ENCODE measurements at places on chromosomes 13 and 19.

- no peak for DNase-seq
Observed at GRCh38 chr19:43560687-43561086, 14.6 kb downstream of the XRCC1 start.

- no peak for DNase-seq
Observed at GRCh38 chr13:33472446-33472845, 186.9 kb upstream of the STARD13 start.

DNA sequence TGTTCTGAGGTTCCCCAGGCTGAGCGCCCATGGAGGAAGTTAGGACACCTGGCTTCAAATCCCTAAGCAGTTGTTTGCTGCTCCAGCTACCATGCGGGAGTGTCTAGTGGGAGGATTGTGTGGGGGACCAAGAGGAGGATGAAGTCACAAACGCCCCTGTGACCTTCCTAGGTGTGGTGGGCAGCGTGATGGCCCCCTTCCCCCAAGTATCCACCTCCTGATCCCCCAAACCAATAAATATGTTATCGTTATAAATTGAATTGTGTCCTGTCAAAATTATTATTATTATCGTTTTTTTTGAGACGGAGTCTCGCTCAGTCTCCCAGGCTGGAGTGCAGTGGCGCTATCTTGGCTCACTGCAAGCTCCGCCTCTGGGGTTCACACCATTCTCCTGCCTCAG is at the start of gene SLC25A41:
SLC25A41 (minus strand) TSS at position 101 of the 400 bp plus-strand sequence; CDS start at position 31, 70 bp downstream.
- no peak for DNase-seq

GRCh38 chr13:25136880-25137787 is 35.0 kb downstream of the AMER2 start:
- DNase-seq = no peak

GRCh38 chr19:3509566-3509989 is 3.5 kb downstream of the FZR1 start:
- peak; percentile 35 for DNase-seq

DNA sequence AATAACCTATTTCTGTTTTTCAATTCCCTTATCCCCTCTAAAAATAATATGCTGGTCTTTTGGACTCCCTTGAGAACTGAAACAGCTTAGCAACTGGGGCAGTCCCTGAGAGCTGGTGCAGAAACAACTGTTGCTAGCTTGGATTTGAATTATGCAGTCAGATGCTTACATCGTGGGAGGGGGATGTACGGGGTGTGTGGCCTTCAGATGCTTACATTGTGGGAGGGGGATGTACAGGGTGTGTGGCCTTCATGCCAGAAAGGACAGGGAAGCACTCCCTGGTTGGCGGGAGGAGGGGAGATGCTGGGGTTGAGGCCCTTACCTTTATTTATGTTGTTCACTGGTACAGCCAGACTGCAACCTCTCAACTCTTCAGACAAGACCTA is 25.6 kb downstream of the LRCH1 start:
- DNase-seq = no peak

DNA sequence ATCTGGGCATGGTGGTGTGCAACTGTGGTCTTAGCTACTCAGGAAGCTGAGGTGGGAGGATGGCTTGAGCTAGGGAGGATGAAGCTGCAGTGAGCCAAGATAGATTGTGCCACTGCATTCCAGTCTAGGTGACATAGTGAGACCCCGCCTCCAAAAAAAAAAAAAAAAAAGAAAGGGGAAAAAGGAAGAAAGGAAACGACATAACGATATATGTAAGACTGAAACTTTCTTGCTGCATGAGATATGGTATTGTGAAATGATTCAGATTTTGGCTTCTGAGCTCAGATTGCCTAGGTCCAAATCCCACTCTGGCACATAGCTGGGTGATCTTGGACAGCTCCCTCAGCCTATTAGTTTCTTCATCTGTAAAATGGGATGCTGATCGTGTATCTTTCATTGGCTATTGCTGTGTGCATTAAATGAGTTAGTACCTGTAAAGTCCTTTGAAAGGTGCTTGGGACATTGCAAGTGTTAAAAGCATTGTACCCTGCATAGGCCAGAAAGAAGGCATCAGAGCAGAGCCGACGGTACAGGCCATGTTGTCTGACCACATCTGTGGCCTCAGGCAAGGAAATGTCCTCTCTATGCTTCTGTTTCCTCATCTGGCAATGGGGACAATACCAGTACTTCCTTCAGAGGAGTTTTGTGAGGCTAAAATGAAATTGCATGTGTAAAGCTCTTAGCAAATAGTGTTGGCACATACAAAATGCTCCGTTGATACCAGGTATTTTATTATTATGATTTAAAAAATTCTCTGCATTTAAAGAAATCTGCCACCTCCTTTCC is 32.6 kb upstream of the SLC46A3 start:
- no peak for DNase-seq

GRCh38 chr13:70964874-70965273 is 856.6 kb upstream of the KLHL1 start:
- DNase-seq = no peak

DNA sequence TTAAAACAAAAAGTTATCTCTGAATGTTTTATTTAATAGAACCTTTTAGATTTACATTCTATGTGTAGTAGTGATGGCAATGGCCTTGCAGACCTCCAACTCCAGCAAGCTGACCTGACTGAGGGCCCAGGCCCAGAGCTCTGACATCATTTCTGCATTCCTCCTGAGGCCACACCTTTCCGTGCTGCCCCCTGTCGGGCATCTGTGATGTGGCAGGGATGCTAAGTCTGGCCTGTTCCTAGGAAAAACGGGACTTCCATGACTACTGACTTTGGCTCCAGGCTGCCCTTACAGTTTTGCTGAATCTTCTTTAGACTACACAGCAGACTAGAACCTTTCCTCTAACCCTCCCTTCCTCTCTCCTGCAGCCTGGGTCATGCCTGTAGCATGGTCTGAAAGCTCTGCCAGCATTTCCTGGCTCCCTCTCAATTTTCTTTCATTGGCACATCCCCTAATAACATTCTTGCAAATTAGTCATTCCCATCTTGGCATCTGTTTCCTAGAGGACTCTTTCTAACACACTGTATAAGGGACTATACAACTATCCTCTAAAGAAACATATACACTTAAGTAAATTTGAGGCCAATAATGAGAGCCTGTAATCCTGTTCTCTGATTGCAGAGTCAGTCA is 249.1 kb downstream of the GPC5 start:
- no peak for DNase-seq

GRCh38 chr13:29903996-29904395 is 53.6 kb upstream of the UBL3 start:
- DNase-seq = no peak

- no peak for DNase-seq
Observed at GRCh38 chr13:39847336-39847735, 191.9 kb downstream of the COG6 start.

GRCh38 chr13:42649141-42649540 is 75.2 kb downstream of the TNFSF11 start:
- DNase-seq = no peak

- DNase-seq = no peak
Observed at GRCh38 chr19:47228168-47228936, 2.6 kb downstream of the BBC3 start.

- DNase-seq = no peak
Observed at GRCh38 chr13:40465015-40465390, 201.4 kb downstream of the FOXO1 start.

GRCh38 chr19:2290441-2291184 is 8.6 kb upstream of the PEAK3 start:
- DNase-seq = no peak

- DNase-seq = no peak
Observed at GRCh38 chr19:32066056-32066455, 279.4 kb upstream of the ZNF507 start.

GRCh38 chr19:16000024-16000663 is 51.3 kb downstream of the OR10H4 start:
- no peak for DNase-seq

- no peak for DNase-seq
Observed at GRCh38 chr13:69243366-69243765, 864.3 kb upstream of the ATXN8OS start.

GRCh38 chr13:19957320-19958154 is 990 bp upstream of the ZMYM2 start:
- peak; percentile 52 for DNase-seq

GRCh38 chr19:30452931-30453330 is 80.7 kb downstream of the ZNF536 start:
- DNase-seq = no peak

- no peak for DNase-seq
Observed at GRCh38 chr19:8239528-8240273, 30.5 kb downstream of the CERS4 start.

GRCh38 chr19:50325310-50326100 is 3.7 kb downstream of the KCNC3 start:
- DNase-seq = no peak

DNA sequence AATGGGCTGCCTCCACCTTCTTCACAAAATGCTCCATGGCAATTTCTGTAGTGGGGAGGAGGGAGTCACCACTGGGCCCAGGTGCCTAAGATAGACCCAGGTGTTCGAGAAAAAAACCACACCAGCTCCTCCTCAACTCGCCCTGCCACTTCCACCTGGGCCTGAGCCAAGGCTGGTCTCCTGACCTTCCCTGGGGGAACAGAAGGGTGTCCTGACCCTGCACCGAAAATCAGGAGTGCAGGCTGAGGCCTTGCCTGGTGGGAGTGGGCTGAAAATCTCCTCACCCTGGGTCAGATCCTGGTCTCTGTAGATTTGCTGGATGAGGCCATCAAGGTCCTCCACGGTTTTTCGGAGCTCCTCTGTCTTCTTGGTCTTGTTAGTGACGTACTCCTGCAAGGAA is 17.6 kb upstream of the AKAP8 start:
- DNase-seq = no peak

- no peak for DNase-seq
Observed at GRCh38 chr19:15759962-15760565, 22.3 kb downstream of the OR10H3 start.

- no peak for DNase-seq
Observed at GRCh38 chr19:38145623-38146022, 78.4 kb downstream of the DPF1 start.

GRCh38 chr13:107185889-107186288 is 618.0 kb upstream of the ARGLU1 start:
- no peak for DNase-seq

- no peak for DNase-seq
Observed at GRCh38 chr13:30147421-30147820, 159.9 kb downstream of the KATNAL1 start.

- DNase-seq = no peak
Observed at GRCh38 chr13:44011036-44011435, 131.3 kb downstream of the LACC1 start.

GRCh38 chr13:22961835-22962537 is 218.8 kb upstream of the SGCG start:
- DNase-seq = no peak

GRCh38 chr13:43961909-43962308 is 82.2 kb downstream of the LACC1 start:
- DNase-seq = no peak

DNA sequence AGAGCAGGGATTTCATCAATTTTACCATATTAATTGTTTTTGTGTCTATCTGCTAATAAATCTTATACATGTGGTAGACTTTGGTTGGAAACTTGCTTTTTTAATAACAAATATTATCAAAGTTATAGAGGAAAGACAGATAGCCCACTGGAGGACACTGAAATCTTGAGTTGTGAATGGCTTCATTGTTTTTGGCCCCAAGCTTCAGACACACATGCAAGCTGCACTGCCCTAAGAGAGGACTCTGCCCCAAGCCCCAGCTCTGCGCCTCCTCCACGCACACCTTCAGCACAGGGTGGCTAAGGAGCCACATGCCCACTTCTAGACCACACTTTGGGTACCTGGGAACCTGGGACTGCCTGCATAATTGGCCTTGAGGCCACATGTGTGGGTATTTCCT is 35.2 kb downstream of the RCBTB2 start:
- no peak for DNase-seq

- DNase-seq = no peak
Observed at GRCh38 chr19:12946092-12946721, 545 bp downstream of the RAD23A start.

DNA sequence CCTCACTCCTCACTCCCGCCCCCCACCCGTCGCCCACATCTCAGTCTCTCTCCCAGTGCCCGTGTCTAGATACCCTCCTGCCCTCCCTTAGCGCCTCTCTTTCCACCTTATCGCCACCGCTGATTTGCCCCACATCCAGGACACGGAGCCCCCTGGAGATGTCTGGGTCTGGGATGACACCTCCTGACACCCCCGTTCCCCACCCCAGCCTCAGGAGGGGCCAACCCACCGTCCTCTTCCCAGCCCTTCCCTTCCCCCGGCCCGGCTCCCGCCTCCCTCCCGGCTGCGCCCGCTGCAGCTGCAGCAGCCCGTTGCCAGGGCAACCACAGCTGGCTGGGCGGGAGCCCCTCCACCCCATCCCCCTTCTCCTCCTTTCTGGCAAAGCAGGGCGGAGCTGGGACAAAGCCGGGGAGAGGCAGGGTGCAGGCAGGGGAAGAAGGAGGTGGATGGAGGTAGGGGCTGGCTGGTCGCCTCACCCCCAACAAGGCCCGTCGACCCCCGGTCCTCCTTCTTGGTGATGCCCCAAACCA is 13.5 kb downstream of the DPF1 start:
- DNase-seq = no peak
